ENCODE measurements at places on chromosomes 16 and 17.

GRCh38 chr17:2749784-2750181, 331 bp upstream of the CCDC92B start:
- DNase-seq: peak; percentile 28

DNA sequence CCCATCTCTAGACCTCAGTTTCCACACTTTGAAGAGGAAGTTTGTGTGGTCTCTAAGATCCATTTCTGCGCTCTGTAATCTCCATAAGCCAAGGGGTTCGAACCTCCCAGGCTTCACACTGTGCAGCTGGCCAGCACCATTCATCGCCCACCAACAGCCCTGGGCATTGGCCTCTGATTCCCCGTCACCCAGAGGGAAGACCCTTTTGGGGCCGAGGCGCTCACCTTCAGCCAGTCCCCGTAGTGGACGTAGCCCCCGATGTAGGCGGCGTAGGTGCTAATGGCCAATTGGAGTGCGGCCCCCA, 678 bp downstream of the TMEM101 start:
- no peak for DNase-seq

DNA sequence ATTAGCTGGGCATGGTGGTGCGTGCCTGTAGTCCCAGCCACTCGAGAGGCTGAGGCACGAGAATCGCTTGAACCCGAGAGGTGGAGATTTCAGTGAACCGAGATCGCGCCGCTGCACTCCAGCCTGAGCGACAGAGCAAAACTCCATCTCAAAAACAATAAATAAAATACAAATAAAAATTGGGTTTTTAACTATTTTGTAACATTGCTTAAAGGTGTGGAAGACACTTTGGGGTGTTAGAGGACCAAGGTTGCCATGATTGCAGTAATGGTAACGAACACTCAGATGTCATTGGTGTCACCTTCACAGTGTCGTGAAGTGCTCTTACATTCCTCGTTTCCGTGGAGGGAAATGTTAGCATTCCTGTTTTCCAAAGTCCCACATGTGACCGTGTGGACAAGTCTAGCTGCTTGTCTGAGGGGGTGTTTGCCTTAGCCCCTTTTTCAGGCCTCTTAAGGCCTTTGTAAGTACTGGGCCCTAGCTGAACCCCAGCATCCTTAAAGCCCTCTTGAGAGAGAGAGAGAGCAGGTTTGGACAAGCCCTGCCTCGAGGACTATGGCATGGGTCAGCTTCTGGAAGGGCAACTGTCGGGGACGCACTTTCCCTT, 8.6 kb downstream of the C16orf96 start:
- DNase-seq: no peak

GRCh38 chr16:10862438-10862837, 14.6 kb upstream of the CIITA start:
- DNase-seq: no peak

DNA sequence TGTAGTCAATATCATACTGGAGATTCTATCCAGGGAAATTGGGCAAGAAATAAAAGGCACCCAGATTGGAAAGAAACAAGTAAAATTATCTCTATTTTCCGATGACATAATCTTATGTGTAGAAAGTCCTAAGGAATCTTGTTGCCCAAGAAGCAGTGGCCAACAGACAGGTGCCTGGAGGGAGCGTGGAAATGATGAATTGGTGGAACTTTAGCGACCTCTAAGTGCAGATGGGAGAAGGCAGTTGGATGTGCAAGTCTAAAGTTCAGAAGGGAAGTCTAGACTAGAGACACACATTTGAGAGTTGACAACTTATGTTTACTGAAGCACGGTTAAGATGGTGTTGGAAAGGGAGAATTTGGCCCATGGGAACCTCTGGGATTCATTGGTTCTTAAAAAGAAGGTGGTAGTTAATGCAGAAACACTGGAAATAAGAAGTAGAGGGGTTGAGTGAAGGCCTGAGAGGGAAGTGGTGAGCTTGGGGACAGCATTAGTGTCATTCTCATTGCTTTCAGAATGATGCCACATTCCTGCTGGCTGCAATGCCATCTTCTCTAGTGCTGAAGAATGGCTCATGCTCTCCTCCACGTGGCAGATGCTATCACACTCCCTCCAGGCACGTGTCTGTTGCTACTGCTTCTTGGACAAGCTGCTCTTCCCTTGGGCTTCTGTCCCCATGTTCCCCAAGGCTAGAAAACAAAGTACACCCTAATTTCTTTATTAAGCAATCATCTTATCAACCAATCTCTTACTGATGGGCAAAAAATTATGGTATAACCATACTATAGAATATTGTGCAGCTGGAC, 24.0 kb downstream of the TAT start:
- DNase-seq: no peak

DNA sequence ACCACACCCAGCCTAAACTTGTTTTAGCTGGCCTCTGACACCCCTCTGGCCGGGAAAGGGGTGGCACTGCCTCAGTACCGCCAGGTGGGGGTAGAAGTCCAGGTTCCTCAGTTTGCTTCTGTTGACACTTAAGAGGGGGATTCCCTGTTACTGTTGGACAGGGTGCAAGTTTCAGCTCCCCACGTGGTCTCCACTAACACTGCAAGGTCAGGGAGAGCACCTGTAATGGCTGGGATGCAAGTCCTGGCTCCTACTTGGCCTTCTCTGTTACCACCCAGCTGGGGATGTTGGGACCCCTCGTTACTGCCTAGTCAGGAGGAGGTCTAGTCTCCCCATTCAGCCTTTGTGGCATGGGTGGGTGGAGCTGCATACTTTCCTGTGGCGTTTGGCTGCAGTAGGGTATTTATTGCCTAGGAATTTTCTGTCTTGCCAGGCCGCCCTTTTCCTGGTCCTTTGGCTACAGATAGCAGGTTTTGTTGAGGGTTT, 10.6 kb upstream of the MFAP4 start:
- no peak for DNase-seq

- no peak for DNase-seq
These were observed 138.9 kb downstream of the GSG1L start for GRCh38 chr16:27924411-27925118.

GRCh38 chr17:49280918-49281317, 50.3 kb upstream of the PHOSPHO1 start:
- DNase-seq: no peak

- DNase-seq: no peak
These were observed 43.3 kb downstream of the ARHGAP27 start for GRCh38 chr17:45389354-45389753.

- DNase-seq: no peak
These were observed 200.2 kb downstream of the RBFOX3 start for GRCh38 chr17:79410681-79411080.

- no peak for DNase-seq
These were observed 349.9 kb downstream of the CPPED1 start for GRCh38 chr16:12453832-12454231.

GRCh38 chr16:53745086-53745485, 41.1 kb downstream of the FTO start:
- no peak for DNase-seq

- DNase-seq: no peak
These were observed 12.8 kb upstream of the SLC38A8 start for GRCh38 chr16:84055366-84055765.

All from stimulated activated CD8-positive, alpha-beta memory T cell treated with anti-CD3 and anti-CD28 coated beads, Interleukin-4, amount 100 ng/mL, for 4 hours (primary cell).